Activated CD8-positive, alpha-beta T cell treated with anti-CD3 and anti-CD28 coated beads for 36 hours (primary cell): ENCODE measurements at places on chromosomes 2 and 18. TPM values are rescaled to one million over a fixed set of nuclear protein-coding genes. Genes with fewer than 3 reads are reported as not detected.

- H3K27me3 ChIP-seq, result peaks cover 1% of the 10 kb centered on the region
- peaks cover 24% of the 10 kb centered on the region for H3K4me1 ChIP-seq
- H3K27ac ChIP-seq, result no peak overlapping the region
These were observed 151.3 kb upstream of the PELI1 start for GRCh38 chr2:64295326-64296139.

The ATP9B gene
- 18.9 TPM for total RNA-seq

The SERPINB5 gene
- total RNA-seq, result not detected

The IL36RN gene
- total RNA-seq, result not detected

GRCh38 chr2:23684395-23685176 is 242.3 kb downstream of the ATAD2B start:
- H3K4me1 ChIP-seq, result no peaks in the 10 kb centered on the region
- no peaks in the 10 kb centered on the region for H3K36me3 ChIP-seq
- no peak for DNase-seq
- no peaks in the 10 kb centered on the region for H3K27me3 ChIP-seq
- no peak overlapping the region for H3K4me3 ChIP-seq

DNA sequence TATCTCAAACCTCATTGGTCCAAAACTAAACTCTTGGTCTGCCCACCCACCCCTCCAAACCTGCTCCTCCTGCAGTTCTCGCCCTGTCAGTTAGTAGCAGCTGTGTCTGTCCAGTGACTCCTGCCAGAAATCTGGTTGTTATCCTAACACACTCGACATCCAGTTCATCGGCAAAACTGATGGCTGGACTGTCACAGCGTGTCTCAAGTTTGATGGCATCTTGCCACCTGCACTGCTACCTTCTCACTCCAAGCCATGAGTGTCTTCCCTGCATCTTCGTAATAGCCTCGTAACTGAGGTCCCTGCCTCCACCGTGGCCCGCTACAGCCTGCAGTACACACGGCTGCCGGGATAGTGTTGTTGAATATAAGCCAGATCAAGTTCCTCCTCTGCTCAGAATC is 470.1 kb upstream of the RAB12 start:
- H3K27me3 ChIP-seq, result no peaks in the 10 kb centered on the region
- no peak for DNase-seq
- no peaks in the 10 kb centered on the region for H3K36me3 ChIP-seq

The ALLC gene
- not detected for total RNA-seq

DNA sequence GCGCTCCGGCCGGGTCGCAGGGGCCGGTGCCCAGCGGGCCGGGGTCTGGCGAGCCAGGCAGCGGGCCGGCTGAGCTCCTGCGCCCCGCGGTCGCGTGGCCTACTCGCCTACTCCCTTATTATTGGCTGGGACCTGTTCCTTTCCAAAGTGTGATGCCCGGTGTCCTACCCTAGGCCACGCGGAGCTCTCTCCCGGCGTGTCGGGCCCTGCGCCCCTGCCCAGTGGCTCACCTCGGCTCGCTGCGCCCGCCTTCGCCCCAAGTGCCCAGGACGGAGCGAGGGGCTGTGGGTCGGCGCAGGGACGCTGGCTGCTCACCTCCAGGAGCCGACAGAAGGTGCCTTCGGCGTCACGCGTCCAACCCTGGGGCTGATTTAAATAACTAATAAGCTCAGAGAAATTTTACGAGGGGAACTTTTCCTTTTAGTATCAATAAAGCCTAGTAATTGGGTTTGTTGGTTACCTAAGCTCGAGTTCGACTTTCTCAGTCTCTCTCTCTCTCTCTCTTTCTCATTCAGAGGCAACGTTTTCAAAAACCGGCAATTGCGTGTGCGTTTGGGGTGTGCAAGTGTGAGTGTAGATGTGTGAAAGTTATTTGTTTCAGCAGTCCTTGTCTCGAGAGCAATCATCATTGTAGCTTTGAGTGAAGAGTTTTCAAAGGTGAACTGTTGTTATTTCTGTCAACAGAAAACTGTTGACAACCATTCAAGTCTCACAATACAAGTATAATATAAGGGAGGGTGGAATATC is 7.0 kb upstream of the SATB2 start:
- H3K4me3 ChIP-seq, result no peak overlapping the region
- peaks cover 20% of the 10 kb centered on the region for H3K4me1 ChIP-seq
- no peak for DNase-seq

GRCh38 chr18:3153107-3153704 is 66.6 kb downstream of the MYOM1 start:
- no peaks in the 10 kb centered on the region for H3K27me3 ChIP-seq
- no peak for DNase-seq
- no peak overlapping the region for H3K4me3 ChIP-seq

GRCh38 chr2:26542676-26543505 is 65.0 kb upstream of the OTOF start:
- H3K27me3 ChIP-seq, result no peaks in the 10 kb centered on the region
- no peak overlapping the region for H3K4me3 ChIP-seq
- H3K4me1 ChIP-seq, result no peaks in the 10 kb centered on the region
- no peaks in the 10 kb centered on the region for H3K36me3 ChIP-seq
- DNase-seq, result no peak

DNA sequence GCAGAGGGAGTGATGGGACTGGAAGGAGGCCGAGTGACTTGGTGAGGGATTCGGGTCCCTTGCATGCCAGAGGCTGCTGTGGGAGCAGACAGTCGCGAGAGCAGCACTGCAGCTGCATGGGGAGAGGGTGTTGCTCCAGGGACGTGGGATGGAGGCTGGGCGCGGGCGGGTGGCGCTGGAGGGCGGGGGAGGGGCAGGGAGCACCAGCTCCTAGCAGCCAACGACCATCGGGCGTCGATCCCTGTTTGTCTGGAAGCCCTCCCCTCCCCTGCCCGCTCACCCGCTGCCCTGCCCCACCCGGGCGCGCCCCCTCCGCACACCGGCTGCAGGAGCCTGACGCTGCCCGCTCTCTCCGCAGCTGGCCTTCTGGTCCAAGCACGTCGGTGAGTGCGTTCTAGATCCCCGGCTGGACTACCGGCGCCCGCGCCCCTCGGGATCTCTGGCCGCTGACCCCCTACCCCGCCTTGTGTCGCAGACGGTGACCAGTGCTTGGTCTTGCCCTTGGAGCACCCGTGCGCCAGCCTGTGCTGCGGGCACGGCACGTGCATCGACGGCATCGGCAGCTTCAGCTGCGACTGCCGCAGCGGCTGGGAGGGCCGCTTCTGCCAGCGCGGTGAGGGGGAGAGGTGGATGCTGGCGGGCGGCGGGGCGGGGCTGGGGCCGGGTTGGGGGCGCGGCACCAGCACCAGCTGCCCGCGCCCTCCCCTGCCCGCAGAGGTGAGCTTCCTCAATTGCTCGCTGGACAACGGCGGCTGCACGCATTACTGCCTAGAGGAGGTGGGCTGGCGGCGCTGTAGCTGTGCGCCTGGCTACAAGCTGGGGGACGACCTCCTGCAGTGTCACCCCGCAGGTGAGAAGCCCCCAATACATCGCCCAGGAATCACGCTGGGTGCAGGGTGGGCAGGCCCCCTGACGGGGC is 4.6 kb downstream of the PROC start:
- no peak overlapping the region for H3K27ac ChIP-seq
- peaks cover 8% of the 10 kb centered on the region for H3K4me1 ChIP-seq
- peak; percentile 31 for DNase-seq
- no peaks in the 10 kb centered on the region for H3K36me3 ChIP-seq

DNA sequence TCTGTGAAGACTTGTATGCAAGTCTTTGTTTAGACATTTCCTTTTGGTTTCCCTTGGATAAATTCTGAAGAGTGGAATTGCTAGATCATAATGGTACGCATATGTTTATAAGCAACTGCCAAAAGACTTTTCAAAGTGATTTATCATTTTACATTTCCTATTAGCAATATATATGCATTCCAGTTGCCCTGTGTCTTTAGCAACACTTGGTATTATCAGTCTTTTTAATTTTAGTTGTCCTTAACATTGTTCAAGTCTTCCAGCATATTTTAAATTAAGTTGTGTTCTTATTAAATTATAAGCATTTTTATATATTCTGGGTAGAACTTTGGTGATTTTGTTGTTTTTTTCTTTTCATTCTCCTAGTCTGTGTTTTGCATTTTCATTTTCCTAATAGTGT is 81.8 kb downstream of the EML6 start:
- H3K4me1 ChIP-seq, result no peaks in the 10 kb centered on the region
- H3K36me3 ChIP-seq, result no peaks in the 10 kb centered on the region
- DNase-seq, result no peak
- H3K4me3 ChIP-seq, result no peak overlapping the region

The KIF5C gene
- 11.1 TPM for total RNA-seq

DNA sequence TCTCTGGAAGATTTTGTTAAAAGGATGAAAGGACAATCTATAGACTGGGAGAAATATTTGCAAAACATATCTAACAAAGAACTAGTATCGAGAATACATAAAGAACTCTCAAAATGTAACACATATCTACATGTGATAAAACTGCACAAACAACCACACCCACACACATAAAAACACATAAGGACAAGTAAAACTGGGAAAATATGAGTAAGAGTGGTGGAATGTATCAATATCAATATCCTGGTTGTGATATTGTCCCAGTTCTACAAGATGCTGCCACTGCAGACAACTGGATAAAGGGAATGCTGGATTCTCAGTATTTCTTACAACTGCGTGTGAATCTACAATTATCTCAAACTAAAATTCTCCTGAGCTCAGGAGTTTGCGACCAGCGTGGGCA is 9.3 kb downstream of the VPS4B start:
- H3K36me3 ChIP-seq, result peaks cover 28% of the 10 kb centered on the region
- H3K27me3 ChIP-seq, result no peaks in the 10 kb centered on the region
- peaks cover 48% of the 10 kb centered on the region for H3K4me1 ChIP-seq
- H3K27ac ChIP-seq, result no peak overlapping the region
- DNase-seq, result no peak
- H3K4me3 ChIP-seq, result no peak overlapping the region

DNA sequence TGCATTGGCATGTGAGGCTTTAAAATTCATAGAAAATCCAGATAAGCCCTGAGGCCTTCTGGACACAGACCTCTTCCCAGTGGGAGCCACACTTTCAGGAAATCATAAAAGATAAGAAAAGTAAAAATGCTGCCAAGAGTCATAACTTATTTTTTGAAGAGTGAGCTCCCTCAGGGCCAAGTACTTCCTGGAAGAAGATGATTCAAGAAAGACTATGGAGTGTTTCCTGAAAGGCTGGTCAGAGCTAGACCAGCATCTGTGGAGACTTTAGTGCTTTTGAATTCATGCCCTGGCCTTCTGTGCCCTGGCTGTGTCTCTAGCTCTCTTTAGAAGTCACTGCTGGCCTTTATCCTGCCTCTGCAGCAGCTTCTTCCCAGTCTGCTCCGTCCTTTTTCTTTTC is 6.4 kb upstream of the XDH start:
- no peak overlapping the region for H3K4me3 ChIP-seq
- no peaks in the 10 kb centered on the region for H3K36me3 ChIP-seq
- no peak overlapping the region for H3K27ac ChIP-seq
- peaks cover 5% of the 10 kb centered on the region for H3K4me1 ChIP-seq
- DNase-seq, result no peak
- peaks cover 5% of the 10 kb centered on the region for H3K27me3 ChIP-seq

GRCh38 chr2:40851661-40852060 is 399.8 kb upstream of the SLC8A1 start:
- DNase-seq, result no peak
- no peaks in the 10 kb centered on the region for H3K27me3 ChIP-seq
- H3K36me3 ChIP-seq, result no peaks in the 10 kb centered on the region
- no peak overlapping the region for H3K4me3 ChIP-seq

The TRIM43 gene
- total RNA-seq, result not detected

GRCh38 chr2:216328347-216328746 is 43.9 kb downstream of the MARCHF4 start:
- H3K4me3 ChIP-seq, result no peak overlapping the region
- no peaks in the 10 kb centered on the region for H3K27me3 ChIP-seq
- no peaks in the 10 kb centered on the region for H3K36me3 ChIP-seq
- no peak for DNase-seq
- no peak overlapping the region for H3K27ac ChIP-seq
- no peaks in the 10 kb centered on the region for H3K4me1 ChIP-seq

GRCh38 chr2:18701981-18702380 is 112.6 kb upstream of the NT5C1B start:
- H3K4me1 ChIP-seq, result no peaks in the 10 kb centered on the region
- no peak for DNase-seq
- H3K36me3 ChIP-seq, result no peaks in the 10 kb centered on the region
- H3K27ac ChIP-seq, result no peak overlapping the region
- no peak overlapping the region for H3K4me3 ChIP-seq

The FIGLA gene
- not detected for total RNA-seq

The VWA3B gene
- not detected for total RNA-seq

- no peak overlapping the region for H3K4me3 ChIP-seq
- no peaks in the 10 kb centered on the region for H3K4me1 ChIP-seq
- peaks cover 19% of the 10 kb centered on the region for H3K27me3 ChIP-seq
- no peak for DNase-seq
These were observed 17.4 kb downstream of the LRP2 start for GRCh38 chr2:169344736-169345485.

DNA sequence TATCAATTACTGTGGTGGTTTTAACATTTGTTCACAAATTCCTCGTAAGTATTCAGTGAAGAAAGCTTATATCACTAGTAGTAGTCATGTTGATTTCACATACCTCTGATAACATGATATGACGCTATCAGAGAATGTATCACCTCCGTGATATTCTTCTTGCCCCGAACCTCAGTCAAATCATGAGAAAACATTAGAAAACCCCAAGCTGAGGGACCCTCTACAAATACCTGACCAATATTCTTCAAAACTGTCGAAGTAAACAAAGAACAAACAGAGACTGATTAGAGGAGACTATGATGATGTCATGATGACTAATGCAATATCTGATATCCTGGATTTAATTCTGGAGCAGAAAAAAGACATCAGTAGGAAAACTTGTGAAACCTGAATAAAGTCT is 85.6 kb upstream of the SPOPL start:
- H3K36me3 ChIP-seq, result no peaks in the 10 kb centered on the region
- no peak overlapping the region for H3K27ac ChIP-seq
- H3K27me3 ChIP-seq, result no peaks in the 10 kb centered on the region
- H3K4me3 ChIP-seq, result no peak overlapping the region

GRCh38 chr2:217953531-217953932 is 49.3 kb downstream of the TNS1 start:
- H3K27me3 ChIP-seq, result no peaks in the 10 kb centered on the region
- no peaks in the 10 kb centered on the region for H3K4me1 ChIP-seq
- no peak overlapping the region for H3K4me3 ChIP-seq
- H3K36me3 ChIP-seq, result no peaks in the 10 kb centered on the region

The CFAP221 gene
- total RNA-seq, result not detected

The TNS1 gene
- total RNA-seq, result 1.8 TPM

DNA sequence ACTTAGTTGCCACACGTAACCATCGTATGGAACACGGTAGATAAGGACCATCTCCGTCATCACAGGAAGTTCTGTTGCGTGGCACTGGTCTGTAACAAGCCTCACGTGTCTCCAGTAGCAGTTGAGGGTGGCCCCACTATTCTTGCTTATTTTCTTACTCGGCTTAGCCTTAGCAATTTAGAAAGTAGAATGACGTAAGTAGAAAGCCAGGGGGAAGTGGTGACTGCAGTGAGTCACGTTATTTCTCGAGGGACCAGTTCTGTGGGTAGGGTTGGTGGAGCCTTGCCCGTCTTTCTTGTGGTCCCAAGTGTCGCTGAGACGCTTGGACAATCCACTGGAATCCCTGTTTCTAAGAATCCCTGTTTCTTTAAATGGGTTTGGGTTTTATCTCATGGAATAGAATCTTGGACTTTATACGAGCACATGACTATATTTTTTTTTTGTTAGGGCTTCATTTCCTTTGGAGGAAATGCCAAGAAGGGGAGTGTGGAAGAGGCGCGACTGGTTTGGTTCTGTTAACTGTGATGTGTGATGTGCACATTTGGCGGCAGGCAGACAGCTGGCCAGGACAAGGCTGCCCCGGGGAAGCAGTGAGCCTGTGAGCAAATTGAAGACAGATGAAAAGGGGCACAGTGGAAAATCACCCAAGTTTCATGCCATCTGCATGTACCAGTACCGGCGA is 96.2 kb downstream of the CABLES1 start:
- H3K4me3 ChIP-seq, result peak overlapping the region; percentile 26
- peaks cover 47% of the 10 kb centered on the region for H3K4me1 ChIP-seq
- peak; percentile 92 for DNase-seq
- peak overlapping the region; percentile 96 for H3K27ac ChIP-seq
- peaks cover 18% of the 10 kb centered on the region for H3K36me3 ChIP-seq
- no peaks in the 10 kb centered on the region for H3K27me3 ChIP-seq

The CELF4 gene
- not detected for total RNA-seq

The SP110 gene
- total RNA-seq, result 67.0 TPM
